ENCODE measurements at places on chromosomes 5 and 9.
A peak's percentile ranks its signal among the peaks of the same experiment; 100 is the strongest.

GRCh38 chr5:127409246-127409917, 108.1 kb upstream of the PRRC1 start:
- no peak for DNase-seq

GRCh38 chr5:79521156-79521555, 7.2 kb upstream of the HOMER1 start:
- DNase-seq = no peak

- DNase-seq = no peak
These were observed 59.5 kb downstream of the RAD23B start for GRCh38 chr9:107342476-107343161.

DNA sequence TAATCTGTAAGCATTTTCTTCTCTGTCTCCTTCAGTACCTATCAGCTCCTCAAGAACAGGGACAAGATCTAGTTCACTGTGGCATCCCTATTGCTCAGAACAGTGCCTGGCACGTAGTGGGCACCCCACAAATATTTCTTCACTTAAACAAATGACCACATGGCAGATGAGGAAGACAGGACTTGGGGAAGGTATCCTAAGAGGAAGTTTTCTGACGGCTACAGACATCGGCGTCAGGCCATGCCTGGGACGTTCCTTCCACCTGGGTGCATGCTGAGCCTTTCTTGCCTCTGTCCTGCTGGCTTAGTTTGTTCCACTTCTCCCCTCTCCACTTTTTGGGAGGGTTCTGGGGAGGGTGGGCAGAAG, 60.2 kb downstream of the NEURL1B start:
- no peak for DNase-seq

DNA sequence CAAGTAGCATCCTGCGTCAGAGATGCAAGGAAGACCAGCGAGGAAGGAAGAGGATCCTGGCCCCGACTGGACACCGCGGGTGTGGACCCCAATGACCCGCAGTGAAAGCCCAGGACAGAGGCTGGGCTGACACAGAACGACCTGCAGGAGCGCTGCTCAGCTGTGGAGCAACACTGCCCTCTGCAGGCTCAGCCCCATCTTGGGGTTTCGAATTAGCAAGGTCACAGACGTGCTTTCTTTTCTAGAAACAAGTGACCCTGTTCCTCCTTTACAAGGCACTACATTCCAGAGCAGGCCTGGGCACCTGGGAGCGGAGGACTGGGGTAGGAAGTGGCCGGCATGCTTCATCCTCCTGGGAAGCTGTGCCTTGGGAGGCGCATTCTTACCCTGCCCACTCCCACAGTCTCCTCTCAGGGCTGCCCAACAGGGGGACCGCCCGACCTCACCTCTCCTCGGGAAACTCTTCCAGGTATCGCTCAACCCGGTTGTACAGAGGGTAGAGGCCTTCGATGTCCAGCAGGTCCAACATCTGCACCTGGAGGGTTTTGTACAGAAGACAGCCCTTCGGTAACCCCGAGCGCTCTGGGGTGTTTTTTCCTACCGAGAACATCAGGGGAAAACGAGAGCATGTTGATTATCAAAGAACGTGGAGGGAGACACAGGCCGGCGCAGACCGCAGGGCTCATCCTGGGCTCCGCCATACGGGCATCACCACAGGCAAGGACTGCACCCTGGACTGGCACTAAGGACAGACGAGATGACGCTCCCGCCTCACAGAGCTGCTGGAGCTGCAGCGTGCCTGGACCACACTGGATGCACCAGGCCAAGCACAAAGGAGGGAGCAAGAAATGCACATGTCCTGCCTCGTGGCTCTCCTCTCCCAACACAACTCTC, 35.0 kb downstream of the IPPK start:
- peak; percentile 53 for DNase-seq

GRCh38 chr9:136881691-136882108, 4.6 kb upstream of the TRAF2 start:
- no peak for DNase-seq

- DNase-seq = no peak
These were observed 29.1 kb upstream of the IRX4 start for GRCh38 chr5:1911773-1912235.

- DNase-seq = peak; percentile 72
These were observed 121.6 kb downstream of the FBXL17 start for GRCh38 chr5:108260117-108260857.

DNA sequence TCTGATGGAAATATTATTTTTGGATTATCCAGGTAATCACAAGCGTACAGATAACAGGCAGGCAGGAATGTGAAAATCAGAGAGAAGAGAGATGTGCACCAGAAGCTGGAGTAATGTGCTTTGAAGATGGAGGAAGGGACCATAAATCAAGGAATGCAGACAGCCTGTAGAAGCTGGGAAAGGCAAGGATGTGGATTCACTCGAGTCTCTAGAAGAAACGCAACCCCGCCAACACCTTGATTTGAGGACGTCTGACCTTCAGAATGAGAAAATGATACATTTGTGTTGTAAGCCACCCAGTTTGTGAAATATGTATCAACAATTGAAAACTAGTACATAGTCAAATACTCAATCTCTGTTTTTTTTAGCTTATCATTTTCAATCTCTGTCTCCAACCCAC, 207.6 kb upstream of the MPDZ start:
- DNase-seq = no peak

DNA sequence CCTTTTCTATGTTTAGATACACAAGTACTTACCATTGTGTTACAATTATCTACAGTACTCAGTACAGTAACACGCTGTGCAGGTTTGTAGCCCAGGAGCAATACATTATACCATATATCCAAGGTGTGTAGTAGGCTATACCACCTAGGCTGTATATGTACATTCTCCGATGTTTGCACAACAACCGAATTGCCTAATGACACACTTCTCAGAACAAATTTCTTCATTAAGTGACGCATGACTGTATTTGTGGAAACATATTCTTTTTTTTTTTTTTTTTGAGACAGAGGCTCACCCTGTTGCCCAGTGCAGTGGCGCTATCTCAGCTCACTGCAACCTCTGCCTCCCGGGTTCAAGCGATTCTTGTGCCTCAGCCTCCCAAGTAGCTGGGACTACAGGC, 4.0 kb upstream of the RAD23B start:
- no peak for DNase-seq

GRCh38 chr5:89086390-89087086, 203.6 kb upstream of the MEF2C start:
- peak; percentile 29 for DNase-seq

DNA sequence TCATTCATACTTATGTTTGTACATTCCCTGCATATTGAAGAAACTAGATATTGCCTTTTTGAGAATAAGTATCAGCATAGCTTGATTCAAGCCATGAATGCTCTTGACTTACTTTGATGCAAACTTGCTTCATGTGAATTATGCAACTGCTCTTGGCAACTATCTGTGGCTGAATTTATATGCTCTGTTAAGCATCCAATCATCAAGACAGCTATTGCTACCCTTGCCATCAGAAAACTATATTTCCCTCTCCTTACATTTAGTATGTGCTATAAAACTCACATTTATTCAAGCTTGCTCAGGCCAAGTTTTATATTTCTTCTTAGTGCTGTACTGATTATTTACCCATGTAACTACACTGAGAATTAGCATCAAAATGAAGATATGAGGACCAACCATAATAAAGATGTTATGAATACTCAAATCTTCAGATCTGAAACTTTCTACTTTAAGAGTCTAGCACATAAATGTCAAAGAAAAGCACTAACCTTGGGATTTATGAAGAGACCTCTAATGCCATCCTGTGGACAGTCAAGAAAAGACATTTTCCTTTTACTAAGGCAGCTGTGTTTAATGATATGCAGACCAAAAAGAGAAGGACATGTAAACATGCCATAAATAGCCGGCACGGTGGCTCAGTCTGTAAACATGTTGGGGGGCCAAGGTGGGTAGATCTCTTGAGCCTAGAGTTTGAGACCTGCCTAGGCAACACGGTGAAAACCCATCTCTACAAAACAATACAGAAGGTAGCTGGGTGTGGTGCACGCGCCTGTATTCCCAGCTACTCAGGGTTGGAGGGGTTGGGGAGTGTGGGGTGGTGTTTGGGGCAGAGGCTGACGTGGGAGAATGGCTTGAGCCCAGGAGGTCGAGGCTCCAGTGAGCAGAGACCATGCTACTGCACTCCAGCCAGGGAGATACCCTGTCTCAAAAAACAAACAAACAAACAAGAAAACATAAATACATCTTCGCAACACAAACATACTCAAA, 267.0 kb upstream of the TYRP1 start:
- peak; percentile 17 for DNase-seq

GRCh38 chr9:107952773-107953172, 463.2 kb upstream of the KLF4 start:
- DNase-seq = no peak

DNA sequence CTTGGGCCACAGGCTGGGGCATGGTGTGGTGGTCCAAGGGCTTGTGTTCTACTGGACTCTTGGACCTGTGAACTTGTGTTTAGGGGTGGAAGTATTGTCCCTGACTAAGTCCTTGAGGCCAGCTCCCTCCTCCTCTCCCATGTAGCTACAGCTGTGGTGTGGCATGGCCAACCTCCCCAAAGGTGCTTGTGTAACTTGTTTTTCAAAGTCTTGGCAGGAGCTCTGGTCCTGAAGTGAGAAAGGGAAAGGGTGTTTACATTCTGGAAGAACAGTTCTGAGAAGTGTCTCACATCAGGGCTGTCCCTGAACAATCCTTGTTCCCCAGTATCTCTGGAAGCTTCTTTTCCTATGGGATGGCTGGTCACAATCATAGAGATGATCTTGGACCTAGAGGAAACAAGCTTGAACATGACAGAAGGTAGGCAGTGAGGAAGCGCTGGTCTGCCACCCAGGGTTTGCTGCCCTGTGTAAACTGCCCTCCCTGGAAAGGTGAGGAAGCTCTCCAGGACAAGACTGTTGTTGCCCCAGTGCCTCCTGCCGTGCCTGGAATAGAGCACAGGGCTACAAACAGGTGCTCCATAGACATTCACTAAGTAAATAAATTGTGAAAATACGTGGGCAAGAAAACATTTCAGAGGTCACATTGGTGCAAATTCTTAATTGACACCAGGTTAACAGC, 64.6 kb upstream of the KLF9 start:
- DNase-seq = no peak

GRCh38 chr5:173823721-173824567, 64.2 kb upstream of the CPEB4 start:
- DNase-seq = peak; percentile 55

DNA sequence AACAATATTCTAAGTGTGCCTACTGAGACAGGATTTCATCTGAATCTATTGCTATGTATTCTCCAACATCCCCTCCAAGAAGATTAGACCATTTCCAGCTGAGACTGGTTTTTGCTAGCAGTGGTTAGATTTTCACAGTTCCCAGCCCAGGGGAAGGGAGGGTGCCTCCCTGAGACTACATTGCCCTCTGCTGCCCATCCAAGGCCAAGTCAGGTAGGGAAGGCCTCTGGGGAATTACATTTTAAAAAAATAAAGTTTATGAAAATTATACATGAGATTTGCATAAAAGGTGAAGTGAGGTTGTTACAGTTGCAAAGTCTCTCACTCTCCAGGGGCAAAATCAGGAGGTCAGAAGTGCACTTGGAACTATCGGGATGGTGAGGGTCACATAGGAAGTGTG, 28.0 kb upstream of the SYK start:
- DNase-seq = no peak

- DNase-seq = no peak
These were observed 1.3 kb upstream of the TMEM210 start for GRCh38 chr9:137172901-137173795.

- peak; percentile 80 for DNase-seq
These were observed 1666.1 kb upstream of the WWC1 start for GRCh38 chr5:166625210-166625865.

DNA sequence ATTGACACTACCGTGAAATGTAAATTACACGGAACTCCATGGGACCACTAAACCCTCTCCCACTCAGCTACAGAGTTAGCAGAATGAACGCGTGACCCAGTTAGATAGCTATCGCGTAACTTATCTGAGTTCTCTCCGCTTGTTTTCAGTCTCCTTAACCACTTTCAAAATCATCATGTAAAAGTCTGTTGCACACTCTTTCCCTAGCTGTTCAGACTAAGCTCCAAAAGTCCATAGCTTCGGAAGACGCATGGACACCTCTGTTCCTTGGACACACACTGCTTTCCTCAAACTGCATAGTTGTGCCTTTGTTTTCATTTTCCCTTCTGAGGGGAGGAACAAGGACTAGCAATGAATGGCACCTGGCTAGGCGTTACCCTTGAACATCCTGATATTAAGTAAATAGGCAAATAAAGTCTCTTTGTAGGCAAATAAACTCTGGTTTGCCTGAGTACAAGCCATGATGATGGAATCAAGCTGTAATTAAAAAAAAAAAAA, 83.3 kb downstream of the DAPK1 start:
- no peak for DNase-seq

DNA sequence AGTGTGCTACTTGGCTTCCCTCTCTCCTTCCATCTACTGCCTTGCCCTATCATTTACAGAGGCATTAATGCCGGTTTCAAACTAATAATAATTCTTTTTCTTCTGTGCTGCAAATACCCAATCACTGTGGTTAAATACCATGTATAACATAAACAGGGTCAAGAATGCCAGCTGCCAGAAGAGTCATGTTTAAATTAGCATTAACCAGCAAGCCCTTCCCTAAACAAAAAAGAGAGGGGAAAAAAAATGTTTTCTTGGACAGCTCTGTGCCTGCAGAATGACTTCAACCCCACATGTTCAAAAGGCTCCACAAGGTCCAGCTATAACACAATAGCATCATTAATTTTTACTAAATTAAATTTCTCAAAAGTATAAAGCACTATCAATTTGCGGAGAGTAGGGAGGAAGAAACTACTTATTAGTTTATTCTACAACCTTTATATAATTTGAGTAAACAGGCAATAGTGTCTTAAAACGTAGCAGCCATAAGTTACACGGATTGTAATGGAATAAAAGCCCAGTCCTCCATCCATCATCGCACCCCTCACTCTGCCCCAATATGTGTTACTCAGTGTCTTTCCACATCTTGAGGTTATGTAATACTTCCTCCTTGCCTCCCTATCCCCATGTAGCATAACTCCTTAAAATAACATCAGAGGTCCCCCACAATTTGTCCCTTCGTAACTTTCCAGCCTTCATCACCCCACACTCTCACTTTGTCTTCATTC, 3.9 kb downstream of the LPAR1 start:
- DNase-seq = peak; percentile 29

GRCh38 chr9:33123407-33124031, 43.6 kb downstream of the B4GALT1 start:
- no peak for DNase-seq

- DNase-seq = no peak
These were observed 108.4 kb downstream of the SLIT3 start for GRCh38 chr5:169192536-169192935.

- DNase-seq = no peak
These were observed 84.5 kb downstream of the FGF1 start for GRCh38 chr5:142601432-142601831.

- no peak for DNase-seq
These were observed 33.0 kb upstream of the PIK3R1 start for GRCh38 chr5:68182534-68182933.

DNA sequence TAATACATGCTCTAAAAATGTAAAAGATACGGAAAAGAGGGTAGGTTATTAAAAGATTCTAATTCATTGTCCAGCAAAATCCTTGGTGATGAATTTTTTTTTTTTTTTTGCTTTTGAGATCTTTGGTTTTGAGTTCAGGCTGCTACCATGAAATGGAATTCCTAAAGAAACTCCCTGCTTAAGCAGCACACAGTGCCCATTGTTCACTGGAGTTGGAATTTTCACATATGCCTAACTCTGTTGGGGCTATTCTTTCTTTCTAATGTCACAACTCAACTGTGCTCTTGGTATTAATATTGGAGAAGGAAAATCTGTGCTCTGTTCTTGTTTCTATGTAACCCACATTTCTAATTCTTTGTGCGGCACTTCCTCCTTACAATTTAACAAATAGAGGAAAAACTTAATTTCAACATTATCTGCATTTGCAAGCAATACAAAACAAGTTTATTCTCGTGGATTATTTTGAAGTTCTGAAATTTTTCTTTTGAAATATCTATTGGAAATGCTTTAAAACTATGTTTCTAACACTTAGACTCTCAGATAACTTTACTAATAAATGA, 21.6 kb downstream of the MATR3 start:
- no peak for DNase-seq
